ENCODE measurements at places on chromosomes 2 and 18.

GRCh38 chr18:49476664-49477411 lies 10.2 kb downstream of the C18orf32 start:
- DNase-seq, result no peak

- no peak for DNase-seq
Measured at GRCh38 chr18:58315041-58315440, 271.0 kb downstream of the NEDD4L start.

GRCh38 chr2:189037518-189037917 lies 63.3 kb downstream of the COL3A1 start:
- DNase-seq, result no peak

- DNase-seq, result no peak
Measured at GRCh38 chr18:45540125-45540524, 75.2 kb upstream of the SLC14A2 start.

- no peak for DNase-seq
Measured at GRCh38 chr2:85713836-85714235, 19.7 kb downstream of the GNLY start.

DNA sequence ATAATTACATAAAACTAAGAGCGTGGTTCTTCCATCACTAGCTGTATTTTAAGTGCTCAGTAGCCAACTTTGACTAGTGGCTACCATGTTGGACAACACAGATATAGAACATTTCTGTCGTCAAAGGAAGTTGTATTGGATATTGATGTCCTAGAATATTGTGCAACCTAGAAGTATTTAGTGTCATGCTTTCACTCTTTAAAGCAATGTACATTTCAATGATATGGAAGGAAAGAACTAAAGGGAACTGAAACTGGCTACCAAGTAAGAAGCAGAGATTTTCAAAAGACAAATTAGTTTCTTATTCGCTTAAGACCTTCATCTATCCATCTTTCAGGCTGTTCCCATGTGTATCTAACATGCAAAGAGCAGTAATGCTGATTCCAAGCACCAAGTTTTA lies 85.4 kb upstream of the EML6 start:
- DNase-seq, result no peak

All from NCI-H1694 (cell line).